ENCODE measurements at places on chromosomes 7 and 10. TPM values are rescaled to one million over a fixed set of nuclear protein-coding genes. Genes with fewer than 3 reads are reported as not detected.

DNA sequence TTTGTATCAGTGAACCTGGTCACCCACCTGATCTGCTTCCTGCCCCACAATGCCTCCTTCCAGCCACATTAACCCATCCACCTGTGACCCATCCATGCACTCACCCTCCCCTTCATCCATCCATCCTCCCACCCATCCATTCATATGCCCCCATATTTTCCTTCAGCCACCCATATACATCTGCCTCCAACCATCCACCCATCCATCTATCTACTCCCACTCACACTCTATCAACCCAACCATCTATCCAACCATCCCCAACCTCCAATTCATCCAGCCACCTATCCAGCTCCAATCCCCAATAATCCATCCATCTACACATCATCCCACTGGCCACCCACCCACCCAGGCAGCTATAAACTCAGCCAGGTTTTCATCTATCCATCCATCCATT lies 51.0 kb downstream of the GRID1 start:
- H3K27ac ChIP-seq, result no peak overlapping the region
- no peaks in the 10 kb centered on the region for H3K36me3 ChIP-seq
- DNase-seq, result no peak
- H3K4me1 ChIP-seq, result no peaks in the 10 kb centered on the region

DNA sequence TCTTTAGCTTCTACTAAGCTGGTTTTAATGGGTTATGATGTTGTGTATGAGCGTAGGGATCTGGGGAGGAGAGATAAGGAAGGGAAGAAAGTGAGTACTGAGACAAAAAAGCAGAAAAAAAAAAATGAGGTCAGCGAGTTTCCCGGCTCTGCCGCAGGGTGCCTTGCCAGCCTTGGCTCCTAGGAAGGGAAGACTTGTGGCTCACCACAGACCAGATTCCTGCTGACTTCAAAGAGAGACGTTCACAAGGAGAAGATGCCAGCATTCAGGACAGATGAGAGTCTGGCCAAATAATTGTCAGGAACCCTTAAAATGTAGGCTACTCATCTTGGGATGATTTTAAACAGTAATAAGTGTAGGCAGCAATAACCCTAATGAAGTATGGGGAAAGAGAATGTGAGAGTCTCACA lies 11.4 kb upstream of the FAS start:
- H3K4me1 ChIP-seq, result peaks cover 12% of the 10 kb centered on the region
- H3K27me3 ChIP-seq, result no peaks in the 10 kb centered on the region
- DNase-seq, result no peak

GRCh38 chr10:117004227-117005025 lies 561 bp downstream of the SHTN1 start:
- peak overlapping the region; percentile 81 for H3K27ac ChIP-seq
- no peaks in the 10 kb centered on the region for H3K27me3 ChIP-seq
- H3K4me1 ChIP-seq, result peaks cover 10% of the 10 kb centered on the region
- no peaks in the 10 kb centered on the region for H3K36me3 ChIP-seq
- DNase-seq, result no peak

DNA sequence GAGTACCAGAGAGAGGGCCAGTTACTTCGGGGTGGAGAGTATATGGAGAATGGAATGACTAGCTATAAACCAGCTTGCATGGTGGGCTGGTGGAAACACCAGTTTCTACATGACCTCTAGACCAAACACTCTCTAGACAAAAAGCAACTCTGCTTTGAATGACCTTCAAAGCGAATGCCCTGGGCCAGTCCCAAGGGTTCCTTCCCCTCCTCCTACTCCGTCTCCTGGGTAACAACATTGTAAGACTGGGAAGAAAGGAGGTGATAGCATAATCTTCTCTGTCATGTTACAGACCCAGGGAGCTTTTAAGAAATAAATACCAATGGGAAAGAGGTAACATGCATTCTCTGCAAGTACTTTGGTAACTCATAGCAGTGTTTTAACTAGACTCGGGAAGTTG lies 7.4 kb downstream of the HK1 start:
- H3K4me1 ChIP-seq, result no peaks in the 10 kb centered on the region
- H3K27me3 ChIP-seq, result no peaks in the 10 kb centered on the region
- DNase-seq, result no peak
- H3K27ac ChIP-seq, result no peak overlapping the region
- no peak overlapping the region for H3K4me3 ChIP-seq
- no peaks in the 10 kb centered on the region for H3K36me3 ChIP-seq

- peak; percentile 53 for DNase-seq
- peak overlapping the region; percentile 98 for H3K27ac ChIP-seq
- no peaks in the 10 kb centered on the region for H3K27me3 ChIP-seq
- H3K36me3 ChIP-seq, result no peaks in the 10 kb centered on the region
These were observed 701 bp upstream of the CUL1 start for GRCh38 chr7:148698007-148698396.

DNA sequence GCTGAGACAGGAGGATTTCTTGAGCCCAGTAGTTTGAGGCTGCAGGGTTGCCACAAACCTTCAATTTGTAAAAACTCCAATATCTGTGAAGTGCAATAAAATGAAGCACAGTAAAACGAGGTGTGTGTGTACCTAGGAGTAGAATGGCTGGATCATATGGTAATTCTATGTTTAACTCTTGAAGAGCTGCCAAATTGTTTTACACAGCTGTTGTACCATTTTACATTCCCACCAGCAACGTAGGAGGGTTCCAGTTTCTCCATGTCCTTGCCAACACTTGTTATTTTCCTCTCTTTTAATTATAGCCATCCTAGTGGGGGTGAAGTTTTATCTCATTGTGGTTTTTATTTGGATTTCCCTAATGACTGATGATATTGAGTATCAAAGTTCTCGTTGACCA lies 16.2 kb downstream of the PLEKHA1 start:
- H3K4me3 ChIP-seq, result no peak overlapping the region
- DNase-seq, result no peak
- H3K36me3 ChIP-seq, result no peaks in the 10 kb centered on the region
- H3K4me1 ChIP-seq, result no peaks in the 10 kb centered on the region

GRCh38 chr7:73888959-73889358 lies 28.0 kb downstream of the TMEM270 start:
- H3K4me3 ChIP-seq, result no peak overlapping the region
- no peaks in the 10 kb centered on the region for H3K27me3 ChIP-seq
- H3K4me1 ChIP-seq, result no peaks in the 10 kb centered on the region
- no peaks in the 10 kb centered on the region for H3K36me3 ChIP-seq
- H3K27ac ChIP-seq, result no peak overlapping the region

GRCh38 chr7:95503271-95504131 lies 17.8 kb downstream of the ASB4 start:
- H3K4me3 ChIP-seq, result no peak overlapping the region
- no peaks in the 10 kb centered on the region for H3K27me3 ChIP-seq
- H3K4me1 ChIP-seq, result no peaks in the 10 kb centered on the region
- DNase-seq, result no peak
- H3K36me3 ChIP-seq, result no peaks in the 10 kb centered on the region

DNA sequence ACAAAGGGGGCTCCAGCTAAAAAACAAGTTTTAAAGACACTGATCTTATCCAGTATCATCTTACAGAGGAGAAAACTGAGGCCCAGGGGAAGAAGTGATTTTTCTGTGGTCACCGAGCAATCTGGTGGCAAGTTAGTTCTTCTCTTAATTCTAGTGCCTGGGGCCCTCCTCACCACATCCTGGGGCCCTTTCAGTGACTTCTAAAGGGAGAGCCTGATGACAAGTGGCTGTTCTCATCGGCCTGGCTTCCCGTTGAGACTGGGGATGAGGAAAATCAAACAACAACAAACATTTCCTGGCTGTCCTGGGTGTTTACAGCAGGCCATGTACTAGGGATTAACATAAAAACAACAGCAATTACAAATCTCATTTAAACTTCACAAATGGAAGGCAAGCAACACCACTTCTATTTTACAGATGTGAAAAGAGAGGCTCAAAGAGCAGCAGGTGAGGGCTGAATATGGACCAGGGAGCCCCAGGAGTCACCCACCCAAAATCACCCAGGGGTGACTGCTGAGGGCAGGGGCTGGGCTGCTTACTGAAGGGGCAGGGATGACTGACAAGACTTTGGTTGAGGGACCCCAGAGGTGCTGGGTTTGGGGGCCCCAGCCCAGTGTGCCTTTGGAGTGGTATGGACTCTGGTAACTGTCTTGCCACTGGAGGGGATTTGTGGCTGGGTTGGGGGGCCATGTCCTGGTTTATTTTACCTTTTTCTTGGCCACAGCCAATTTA lies 24.7 kb upstream of the MTPAP start:
- DNase-seq, result no peak
- H3K36me3 ChIP-seq, result no peaks in the 10 kb centered on the region
- H3K4me3 ChIP-seq, result no peak overlapping the region
- no peak overlapping the region for H3K27ac ChIP-seq

The NEBL gene
- 14.7 TPM for total RNA-seq

The FEZF1 gene
- total RNA-seq, result not detected

The SPAM1 gene
- total RNA-seq, result not detected
